Fibroblast of lung (primary cell): ENCODE measurements at places on chromosomes 2 and 18.

DNA sequence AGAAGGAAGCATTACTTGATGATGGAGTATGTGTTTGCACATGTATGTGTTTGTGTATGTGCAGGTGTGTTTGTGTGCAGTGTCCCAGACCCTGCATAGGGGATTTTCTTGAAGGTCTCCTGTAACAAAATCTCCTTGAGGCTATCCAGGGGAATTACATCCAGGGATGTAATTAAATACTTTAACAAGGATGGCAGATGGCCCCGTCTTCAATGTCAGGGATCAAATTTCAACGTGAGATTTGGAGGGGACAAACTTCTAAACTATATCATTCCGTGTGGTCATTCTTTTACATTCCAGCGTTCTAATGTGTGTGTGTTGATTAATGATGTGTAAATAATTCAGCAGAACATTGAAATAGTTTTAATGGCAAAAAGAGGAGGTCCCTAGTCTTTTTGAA lies 3.3 kb downstream of the UGT1A9 start:
- DNase-seq: no peak

- no peak for DNase-seq
Measured at GRCh38 chr18:63819786-63820185, 44.6 kb downstream of the SERPINB7 start.

DNA sequence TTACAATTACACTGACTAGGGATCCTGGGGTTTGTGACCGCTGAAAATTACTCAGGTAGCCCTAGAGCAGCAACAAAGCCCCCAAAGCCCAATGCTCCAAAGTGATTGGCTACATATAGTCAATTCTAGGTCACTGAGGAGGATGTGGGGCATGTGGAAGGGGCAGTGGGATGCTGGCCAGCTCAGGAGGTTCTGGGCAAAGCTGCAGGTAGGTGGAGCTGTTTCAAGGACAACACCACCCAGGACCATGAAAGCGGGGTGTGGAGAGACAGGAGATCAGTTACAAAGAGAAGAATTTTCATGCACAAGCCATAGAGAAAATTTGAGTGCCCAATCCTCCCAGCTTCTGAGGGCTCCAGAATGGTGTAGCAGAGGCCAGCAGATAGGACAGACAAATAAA lies 75.0 kb upstream of the CCDC85A start:
- no peak for DNase-seq

- no peak for DNase-seq
Measured at GRCh38 chr2:71474116-71474743, 20.9 kb downstream of the DYSF start.

DNA sequence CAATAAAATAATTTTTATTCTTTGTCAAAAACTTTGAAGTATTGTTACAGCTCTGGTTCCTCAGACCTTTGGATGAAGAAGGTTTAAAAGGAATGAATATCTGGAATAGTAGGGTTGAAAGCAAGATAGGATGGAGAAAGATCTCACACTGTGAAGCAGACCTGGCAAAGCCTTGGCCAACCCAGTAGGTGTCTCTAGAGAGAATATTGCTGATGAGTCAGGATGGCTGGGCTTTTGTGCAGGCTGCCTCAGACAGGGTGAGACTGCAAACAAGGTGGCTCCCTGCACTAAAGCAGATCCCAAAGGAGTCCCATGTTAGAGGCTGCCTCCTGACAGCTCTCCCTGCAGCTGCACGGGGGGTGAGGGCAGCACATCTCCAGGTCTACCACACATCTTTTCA lies 226.0 kb upstream of the ITGA4 start:
- DNase-seq: no peak

DNA sequence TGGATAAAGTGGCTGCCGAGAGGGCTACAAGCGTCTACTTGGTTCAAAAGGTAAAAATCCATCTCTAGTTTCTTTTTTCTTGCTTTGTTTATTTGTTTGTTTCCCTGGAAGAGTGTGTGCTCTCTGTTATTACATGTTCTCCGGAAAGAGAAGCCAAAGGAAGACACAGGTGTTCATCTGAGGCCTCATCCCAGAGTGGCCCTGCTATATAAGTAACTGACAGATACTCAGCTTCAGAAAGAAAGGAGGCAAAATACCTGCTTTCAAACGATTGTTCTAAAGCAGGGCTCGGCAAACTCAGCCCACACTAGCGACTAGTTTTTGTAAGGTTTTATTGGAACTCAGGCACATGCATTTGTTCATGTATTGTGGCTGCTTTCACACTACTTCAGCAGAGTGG lies 140.0 kb upstream of the ALPP start:
- DNase-seq: no peak

- no peak for DNase-seq
Measured at GRCh38 chr2:46091004-46091403, 206.2 kb upstream of the EPAS1 start.

DNA sequence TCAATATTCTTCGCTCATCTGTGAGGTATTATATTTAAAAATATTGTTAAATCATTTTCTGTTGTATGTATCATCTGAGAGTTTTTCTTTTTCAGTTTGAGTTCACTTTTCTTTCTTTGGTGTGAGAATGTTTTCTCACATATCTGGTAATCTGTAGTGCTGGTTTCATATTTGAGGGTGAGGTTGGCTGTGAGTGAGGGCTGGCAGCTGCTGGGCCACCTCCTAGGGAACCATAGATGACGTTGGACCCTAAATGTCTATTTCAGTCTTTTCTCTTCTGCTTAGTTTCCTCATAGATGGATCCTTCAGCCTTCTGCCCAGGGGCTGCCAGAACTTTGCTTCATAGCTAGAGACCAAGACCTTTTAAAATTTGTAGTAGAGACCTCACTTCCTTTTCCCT lies 33.5 kb downstream of the MGAT5 start:
- DNase-seq: no peak

DNA sequence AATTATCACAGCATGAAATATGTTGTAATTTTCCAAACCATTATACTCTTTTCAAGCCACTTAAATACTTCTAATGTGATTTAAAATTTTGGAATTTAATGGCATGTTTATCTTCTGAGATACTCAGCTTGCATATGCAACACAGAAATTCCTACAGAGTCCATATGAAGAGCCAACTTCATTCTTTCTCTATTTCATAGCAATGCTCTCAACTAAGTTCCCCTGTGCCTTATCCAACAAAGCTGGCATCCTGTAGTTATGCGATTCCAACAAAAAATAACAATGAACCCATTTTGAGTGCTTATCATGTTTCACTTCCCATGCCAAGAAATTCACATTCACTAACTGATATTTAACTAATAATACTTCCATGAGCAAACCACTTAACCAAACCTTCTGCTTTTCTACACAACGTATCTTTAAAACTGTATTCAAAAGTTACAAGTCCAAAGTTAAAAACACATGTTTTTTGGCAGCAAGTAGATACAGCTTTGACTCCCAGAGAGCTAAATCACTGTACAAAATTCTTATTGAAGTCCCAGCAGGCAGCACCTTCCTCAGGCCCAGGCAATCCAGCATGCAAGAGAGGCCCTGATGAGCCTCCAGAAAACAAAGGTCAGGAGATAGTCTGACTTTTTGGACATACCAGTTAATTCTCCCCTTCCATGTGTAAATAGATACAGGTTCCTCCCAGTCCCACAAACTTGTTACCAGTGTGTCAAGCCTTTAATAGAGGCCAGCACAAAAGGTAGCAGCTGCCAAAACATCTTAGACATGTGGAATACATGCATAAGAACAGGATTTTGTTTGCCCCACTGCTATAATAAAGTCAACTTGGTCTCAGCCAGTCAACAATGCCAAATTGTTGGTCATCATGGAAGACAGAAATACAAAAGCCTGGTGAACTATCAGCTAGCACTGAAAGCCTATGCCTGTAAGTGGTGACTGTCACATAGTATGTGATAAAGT lies 113.1 kb upstream of the WDR75 start:
- DNase-seq: peak; percentile 76

DNA sequence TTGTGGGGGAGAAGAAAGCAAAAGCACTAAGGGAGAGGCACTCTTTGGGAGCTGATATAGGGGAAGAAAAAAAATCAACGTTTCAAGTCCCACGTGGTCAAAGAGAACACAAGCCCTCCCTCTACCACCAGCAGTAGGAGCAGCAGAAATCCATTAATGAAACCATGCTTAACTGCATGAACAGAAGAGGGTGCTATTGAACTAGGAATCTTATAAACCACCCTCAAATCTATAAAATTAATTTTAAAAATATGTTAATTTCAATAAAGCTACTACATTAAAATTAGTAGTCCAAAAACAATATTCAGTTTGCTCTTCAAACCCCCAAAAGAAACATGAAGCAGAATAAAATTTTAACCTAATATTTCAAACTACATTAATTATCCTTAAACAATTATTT lies 147.8 kb downstream of the TMEM18 start:
- no peak for DNase-seq
